ENCODE measurements at places on chromosomes 13 and 19.
A peak's percentile ranks its signal among the peaks of the same experiment; 100 is the strongest.

- peak; percentile 34 for DNase-seq
These were observed 2.5 kb downstream of the ITM2B start for GRCh38 chr13:48235341-48236135.

GRCh38 chr13:84263354-84264069, 381.2 kb upstream of the SLITRK1 start:
- DNase-seq: no peak

GRCh38 chr13:62704875-62705274, 1289.2 kb upstream of the PCDH20 start:
- no peak for DNase-seq

DNA sequence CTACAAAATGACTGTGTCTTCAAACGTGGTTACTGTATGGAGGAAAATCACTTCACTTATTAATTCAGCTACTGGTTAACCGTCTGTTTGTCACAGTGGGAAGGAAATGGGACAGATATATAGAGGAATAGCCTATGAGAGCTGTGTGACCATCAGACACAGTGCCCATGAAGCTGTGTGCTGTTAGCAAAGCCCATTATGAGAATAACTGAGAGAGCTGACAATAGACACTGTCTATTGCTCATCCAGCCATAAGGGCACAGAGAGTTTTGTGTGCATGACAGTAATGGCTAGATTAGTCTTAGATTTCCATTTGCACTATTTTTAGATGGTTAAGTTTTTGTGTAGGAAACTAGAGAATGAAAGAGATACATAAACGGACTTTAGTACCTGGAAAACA, 64.1 kb upstream of the POSTN start:
- no peak for DNase-seq

DNA sequence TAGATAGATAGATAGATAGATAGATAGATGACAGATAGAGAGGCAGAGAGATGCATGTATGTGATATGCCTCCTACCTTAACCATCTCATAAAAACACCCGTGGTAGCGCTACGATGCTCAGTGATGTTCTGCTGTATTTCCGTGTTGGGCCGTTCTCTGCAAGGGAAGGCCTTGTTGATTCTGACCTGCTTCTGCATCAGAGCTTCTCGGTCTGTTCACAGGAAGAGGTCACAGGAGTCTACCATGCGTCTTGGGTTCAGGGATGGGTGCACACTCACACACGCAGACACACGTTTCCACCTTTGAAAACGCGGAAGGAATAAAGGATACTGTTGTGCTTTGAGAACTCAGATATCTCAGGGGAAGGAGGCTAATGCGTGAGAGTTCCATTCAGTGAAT, 316.9 kb downstream of the TEX29 start:
- no peak for DNase-seq

- DNase-seq: peak; percentile 90
These were observed 2.9 kb downstream of the HTR2A start for GRCh38 chr13:46893798-46894560.

DNA sequence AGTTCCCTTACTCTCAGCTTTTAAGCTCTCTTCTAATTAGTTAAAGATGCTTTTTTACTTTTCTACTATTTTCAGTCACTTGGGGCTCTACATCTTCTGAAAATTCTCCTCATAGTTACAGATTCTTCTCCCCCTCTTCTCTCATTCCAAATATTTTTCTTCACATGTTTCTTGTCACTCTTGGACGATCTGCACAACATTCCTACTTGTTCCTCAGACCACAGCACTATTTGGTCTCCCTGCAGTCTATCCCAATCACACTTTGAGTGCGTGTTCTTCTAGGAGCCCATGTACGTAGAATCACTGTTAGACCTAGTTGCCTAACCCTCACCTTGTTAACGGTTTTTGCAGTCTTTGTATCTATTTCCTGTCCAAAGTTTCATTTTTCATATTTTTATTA, 222.5 kb upstream of the SPRY2 start:
- DNase-seq: no peak

GRCh38 chr13:50077431-50077830, 62.2 kb downstream of the KCNRG start:
- no peak for DNase-seq

GRCh38 chr19:39057615-39058014, 25.3 kb upstream of the FBXO27 start:
- DNase-seq: no peak

GRCh38 chr13:56166864-56167263, 973.9 kb upstream of the PRR20A start:
- no peak for DNase-seq

- DNase-seq: no peak
These were observed 99.0 kb downstream of the MBNL2 start for GRCh38 chr13:97321101-97321500.

- no peak for DNase-seq
These were observed 7.6 kb downstream of the SSC5D start for GRCh38 chr19:55495646-55496349.

GRCh38 chr19:39147480-39147879, 21.9 kb downstream of the PAK4 start:
- DNase-seq: no peak

DNA sequence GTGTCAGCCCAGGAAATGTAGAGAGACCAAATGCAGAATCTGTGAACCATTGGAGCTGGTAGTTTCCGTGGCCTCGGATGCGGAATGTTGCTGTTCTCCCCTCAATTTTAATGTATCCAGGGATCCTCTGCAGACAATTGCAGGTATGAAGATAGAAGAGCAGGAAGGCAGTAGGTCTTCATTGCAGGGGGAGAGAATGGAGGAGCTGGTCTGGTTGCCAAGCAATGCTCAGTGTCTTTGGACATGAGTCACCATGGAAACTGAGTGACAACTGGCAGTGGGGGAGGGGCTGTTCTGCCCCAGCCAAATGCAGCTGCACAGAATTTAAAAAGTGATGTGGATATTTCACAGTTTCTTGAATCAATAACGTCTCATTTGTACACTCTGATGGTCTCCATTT, 56.1 kb upstream of the ZNF835 start:
- no peak for DNase-seq

GRCh38 chr13:33441015-33441414, 155.5 kb upstream of the STARD13 start:
- peak; percentile 37 for DNase-seq

DNA sequence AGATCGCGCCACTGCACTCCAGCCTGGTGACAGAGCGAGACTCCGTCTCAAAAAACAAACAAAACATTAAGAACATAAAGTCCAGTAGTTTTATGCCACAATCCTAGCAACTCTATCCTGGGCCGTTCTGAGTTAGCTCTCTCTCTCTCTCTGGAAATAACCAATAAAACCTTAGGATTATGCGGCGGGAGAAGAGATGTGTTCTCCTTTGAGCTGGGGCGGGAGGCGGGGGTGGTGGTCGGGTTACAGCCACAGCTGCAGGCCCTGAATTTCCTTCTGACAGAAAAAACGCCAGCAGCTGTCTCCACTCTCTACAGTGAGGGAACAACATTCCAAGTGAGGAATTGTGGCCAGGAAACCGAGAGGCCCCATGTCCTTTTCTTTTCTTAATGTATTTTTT, 9.1 kb upstream of the PNMA8A start:
- DNase-seq: no peak

GRCh38 chr13:100940658-100941057, 266.1 kb upstream of the TMTC4 start:
- DNase-seq: no peak

DNA sequence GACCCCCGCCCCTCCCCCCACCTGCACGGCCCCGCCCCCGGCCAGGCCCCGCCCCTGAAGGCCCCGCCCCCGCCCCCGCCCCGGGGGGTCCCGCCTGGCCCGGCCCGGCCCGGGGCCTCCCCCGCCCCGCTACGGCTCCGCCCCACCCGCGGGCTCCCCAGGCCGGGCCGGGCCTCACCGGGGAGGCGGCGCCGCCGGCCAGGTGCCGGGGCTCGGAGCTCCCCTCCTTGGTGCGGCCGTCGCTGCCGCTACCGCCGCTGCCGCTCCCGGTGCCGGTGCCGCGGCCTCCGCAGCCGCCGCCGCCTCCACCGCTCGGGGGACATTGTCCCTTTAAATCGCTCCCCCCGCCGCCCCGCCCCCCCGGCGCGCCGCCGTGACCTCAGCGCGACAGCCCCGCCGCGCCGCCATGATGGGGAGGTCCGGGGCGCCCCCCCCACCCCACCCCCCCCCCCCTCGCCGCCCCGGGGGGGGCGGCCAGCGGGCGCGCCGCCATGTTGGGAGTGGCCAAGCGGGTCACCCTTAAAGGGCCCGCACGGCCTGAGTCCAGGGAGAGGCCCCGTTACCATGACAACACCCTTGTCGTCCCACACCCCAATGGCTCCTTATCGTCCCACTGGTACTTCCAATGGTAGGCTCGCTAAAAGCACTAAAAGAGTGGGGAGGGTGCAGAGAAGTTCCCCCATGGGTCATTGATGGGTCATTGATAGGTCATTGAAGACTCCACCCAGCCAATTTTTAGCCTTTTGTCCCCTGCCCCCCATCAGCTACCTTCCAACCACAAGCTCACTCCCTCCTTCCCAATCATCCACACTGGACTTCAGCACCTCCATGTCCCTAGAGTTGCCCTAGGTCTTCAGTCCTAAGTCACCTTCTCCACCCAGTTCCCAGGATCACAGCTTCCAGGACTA, at the start of gene WIZ:
WIZ (minus strand) TSS at position 337 of the 908 bp plus-strand sequence. CDS start 1,649 bp downstream, outside the sequence.
- peak; percentile 95 for DNase-seq

DNA sequence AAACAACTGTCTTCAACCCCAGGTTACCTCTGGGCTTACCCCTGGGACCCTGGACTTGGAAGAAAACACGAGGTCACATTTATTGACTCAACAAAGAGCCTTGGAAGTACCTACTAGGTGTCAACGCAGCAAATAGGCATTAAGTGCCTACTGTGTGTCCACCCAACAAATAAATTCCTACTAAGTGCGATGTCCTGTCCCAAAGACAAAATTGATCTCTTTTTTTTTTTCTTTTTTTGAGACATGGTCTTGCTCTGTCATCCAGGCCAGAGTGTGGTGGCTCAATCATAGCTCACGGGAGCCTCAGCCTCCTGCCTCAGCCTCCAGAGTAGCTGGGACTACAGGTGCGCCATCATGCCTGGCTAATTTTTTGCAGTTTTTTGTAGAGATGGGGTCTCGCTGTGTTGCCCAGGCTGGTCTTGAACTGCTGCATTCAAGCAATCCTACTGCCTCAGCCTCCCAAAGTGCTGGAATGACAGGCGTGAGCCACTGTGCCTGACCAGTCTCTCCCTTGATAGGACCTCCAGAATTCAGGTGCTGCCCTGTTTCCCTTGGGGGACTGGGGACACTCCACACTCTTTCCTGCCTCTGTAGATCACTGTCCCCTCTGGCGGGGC, 589 bp upstream of the S1PR2 start:
- DNase-seq: no peak

DNA sequence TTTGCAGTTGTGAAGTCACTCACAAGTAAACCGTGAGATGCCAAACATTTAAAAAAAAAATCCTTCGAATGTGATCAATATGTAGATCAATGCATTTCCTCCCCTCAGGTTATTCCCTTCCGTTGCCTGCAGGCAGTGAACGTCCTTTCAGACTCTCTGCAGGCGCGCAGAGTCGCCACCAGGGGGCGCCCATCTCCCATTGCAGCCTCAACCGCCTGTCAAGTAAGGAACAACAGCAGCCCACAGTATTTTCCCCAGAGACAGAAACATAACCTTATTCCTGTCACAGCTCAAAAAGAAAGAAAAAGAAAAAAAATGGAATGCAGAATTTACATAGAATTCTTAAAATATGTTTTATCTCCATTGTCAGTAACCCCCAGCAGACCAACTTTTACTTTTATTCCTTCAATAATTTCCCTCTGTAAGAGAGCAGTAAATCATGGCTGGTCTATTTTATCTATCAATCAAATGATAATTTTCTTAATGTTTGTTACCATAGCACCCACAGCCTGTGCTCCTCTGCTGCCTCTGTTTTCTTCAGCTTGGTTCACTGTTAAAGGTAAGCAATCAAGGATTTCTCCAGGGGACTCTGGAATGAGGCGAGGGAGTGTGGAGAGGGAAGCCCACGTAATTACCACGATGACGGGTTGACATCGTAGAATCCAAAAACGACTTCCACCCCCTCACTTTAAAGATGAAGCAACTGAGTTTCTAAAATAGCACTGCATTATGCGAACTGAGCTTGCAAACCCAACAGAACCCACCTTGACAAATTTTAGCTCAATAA, 637.6 kb upstream of the ARGLU1 start:
- peak; percentile 82 for DNase-seq

- no peak for DNase-seq
These were observed 5.8 kb upstream of the UBE2L5 start for GRCh38 chr13:30416471-30416870.

DNA sequence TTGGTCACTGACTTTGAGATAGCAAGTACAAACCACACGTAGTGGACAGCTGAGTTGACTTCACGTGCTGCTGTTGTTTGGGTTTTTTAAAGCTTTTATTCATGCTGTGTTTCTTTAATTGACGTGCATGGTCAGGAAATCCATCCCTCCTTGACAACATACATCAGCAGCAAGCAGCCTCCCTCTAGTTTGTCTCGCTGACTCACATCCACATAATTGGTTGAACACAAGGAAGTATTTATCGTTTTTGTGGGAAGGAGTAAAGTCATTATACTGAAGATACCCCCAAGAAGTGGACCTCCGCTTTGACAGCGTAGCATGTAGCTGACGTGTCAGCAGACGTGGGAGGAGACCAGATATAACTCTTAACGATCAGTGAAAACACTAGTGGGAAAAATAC, 355.8 kb downstream of the MYO16 start:
- DNase-seq: no peak

- DNase-seq: no peak
These were observed 251.3 kb upstream of the ATXN8OS start for GRCh38 chr13:69856331-69856730.

DNA sequence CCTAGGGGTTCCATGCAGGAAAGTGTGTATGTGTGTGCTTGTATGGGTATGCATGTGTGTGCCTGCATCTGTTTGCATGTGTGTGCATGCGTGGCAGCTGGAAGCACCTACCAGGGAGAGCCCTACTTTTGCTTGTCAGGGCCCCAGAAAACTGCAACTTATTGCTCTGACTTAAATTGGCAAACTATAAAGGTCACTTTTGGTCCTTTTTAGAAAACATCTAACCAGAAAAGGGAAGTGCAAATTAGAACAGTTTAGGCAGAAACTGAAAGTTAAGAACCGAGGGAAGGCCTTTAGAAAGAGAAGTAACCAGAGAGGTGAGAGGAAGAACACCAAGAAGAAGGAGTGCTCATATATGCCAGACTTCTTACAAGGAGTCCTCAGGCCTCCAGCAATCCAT, 32.5 kb downstream of the DLEU7 start:
- no peak for DNase-seq

DNA sequence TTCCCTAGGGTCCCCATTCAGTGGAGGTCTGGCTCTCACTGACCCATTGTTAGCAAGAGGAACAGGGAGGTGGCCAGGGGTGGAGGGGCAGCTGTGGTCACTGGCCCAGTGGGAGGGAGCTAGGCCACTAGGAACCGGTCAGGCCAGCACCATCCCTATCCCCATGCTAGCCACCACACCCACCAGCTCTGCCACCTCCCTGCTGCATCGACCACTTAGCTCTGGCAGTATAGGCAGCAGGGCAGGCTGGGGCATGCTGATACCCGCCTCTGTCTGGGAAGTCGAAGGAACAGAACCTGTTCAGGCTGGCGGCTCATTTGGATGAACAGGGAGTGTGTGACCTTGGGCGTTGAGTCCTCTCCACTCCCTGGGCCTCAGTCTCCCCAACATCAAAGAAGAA, 4.7 kb downstream of the PPP1R13L start:
- peak; percentile 24 for DNase-seq

- no peak for DNase-seq
These were observed 328.7 kb downstream of the SPRY2 start for GRCh38 chr13:80012251-80012650.

GRCh38 chr19:10206226-10206885, 11.6 kb upstream of the DNMT1 start:
- DNase-seq: no peak

Measured in D341Med (cell line).